ENCODE measurements at places on chromosomes 5 and 9.

DNA sequence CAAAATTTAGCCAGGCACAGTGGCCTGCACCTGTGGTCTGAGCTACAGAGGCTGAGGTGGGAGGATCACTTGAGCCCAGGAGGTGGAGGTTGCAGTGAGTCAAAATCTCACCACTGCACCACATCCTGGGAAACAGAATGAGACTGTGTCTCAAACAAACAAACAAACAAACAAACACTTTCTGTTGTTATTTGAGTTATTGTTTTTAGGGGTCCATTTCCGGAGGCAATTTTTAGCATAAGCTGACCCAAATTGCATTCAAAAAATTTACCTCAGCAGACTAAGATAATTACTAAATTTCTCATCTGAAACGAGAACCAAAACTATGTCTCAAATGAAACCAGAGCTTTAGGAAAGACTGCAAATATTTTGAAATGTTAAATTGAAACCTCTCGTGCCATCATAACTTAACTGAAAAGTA, 1485.1 kb downstream of the EFNA5 start:
- DNase-seq: no peak

DNA sequence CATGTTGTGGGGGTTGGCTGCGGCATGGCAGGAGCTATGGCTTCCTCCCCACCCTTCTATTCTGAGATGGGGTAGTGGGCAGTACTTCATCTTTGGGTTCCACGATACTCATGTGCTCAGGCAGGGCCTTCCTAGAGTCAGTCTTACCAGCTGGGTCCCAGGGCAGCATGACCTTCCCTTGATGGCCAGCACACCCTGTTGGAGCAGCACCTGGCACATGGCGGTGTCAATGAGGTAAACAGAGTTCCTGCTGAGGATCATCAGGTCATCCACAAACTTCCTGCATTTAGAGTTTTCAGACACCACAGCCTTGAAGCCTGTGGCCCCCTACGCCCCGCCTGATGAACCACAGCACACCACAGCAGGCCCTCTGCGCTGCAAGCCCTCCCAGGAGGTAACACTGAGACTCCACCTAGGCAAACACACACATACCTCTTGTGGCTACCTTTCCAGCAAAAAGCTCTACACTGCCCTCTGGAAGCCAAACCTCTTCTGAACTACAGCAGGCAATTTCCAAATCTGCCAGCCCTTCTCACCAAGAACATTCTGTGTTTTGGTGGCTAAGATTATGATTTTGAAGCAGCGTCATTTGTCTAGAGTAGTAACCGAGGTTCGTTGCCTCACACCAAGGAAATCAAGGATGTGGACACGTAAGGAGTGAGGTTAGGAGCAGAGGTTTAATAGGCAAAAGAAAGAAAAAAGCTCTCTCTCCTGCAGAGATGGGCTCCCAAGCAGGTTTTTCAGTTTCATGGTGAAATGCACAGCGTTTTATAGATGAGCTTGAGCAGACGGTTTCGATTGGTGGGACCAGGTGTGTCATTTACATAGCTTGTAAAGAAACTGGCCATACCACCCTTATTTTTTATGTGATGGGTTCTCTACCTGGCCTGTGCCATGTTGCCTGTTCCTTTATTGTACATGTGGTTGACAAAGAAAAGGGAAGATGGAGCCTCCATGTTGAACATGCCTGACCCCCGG, 20.3 kb upstream of the TMEM174 start:
- DNase-seq: no peak

DNA sequence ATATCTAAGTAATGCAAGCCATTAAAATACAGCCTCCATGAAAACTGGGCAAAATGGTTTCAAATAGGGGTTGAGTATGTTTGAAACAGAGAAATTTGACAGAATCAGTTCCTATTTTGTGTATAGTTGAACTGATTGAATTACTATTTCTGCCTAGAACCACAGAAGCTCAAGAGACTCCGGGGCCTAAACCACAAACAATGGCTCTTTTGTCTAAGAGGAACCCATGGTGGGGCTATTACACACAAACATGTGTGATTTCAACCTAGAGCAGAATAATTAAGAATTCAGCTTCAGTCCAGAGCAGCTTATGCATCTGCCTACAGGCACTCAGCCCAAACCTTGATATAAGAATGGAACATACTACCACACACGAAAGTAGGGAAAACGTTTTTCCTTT, 171.2 kb upstream of the MPDZ start:
- no peak for DNase-seq

GRCh38 chr9:135584371-135584770, 22.8 kb downstream of the PAEP start:
- no peak for DNase-seq

DNA sequence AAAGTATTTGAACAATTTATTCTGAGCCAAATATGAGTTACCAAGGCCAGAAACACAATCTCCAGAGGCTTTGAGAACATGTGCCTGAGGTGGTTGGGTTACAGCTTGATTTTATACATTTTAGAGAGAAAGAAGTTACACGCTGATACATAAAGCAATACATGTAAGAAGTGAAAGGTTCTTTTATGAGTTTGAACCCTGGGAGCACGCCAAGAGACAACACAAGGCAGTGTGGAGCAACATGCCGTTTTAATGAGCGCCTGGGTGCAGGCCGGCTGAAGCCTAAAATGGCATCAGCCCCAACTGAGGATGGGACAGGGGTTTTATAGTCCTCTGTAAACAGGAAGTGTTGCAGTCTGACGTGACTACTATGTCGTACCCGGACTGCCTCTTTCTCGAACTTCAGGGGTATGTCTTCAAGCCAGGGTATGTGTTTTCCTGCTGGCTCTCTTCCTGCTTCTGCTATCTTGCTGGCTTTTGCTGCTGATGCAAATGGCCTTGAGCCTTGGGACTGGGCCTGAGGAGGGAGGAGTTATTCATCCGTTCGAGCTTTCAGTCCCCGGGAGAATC, 193.7 kb downstream of the CYLC2 start:
- DNase-seq: no peak

DNA sequence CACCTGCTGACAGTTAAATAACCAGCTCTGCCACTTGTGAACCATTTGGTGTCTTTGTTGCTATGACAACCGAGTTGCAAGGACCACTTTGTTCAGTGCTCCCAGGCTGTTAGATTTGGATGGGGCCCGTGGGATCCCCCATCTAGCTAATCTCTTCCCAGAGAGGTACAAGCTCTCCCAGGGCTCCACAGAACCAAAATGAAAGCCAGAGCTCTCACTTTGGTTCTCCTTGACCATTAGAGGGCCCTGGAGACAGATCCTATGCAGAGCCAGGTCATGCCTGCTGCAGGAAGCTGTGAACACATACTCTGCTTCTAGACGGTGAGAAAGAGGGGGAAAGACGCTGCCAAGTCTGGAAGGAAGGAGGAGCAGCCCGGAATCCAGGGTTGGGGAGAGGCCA, 224.6 kb downstream of the GABBR2 start:
- DNase-seq: no peak

DNA sequence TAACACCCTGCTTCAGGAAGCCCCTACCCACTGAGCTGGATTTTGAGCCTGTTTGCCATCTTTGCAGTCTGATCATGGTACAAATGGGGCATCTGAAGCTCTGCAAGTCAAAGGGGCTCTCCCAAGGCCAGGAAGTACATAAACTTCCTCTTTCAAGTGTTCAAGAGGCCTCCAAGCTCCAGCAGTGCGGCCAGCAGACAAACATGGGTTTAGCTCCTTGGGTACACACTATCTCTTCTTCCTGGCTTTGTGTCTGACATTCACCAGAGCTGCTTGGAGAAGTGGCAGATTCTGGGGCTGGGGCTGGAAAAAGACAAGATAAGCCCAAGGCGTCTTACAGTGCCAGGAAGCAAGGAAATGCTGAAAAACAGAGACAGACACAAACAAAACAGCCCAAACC, 34.1 kb downstream of the LAMC3 start:
- DNase-seq: no peak

DNA sequence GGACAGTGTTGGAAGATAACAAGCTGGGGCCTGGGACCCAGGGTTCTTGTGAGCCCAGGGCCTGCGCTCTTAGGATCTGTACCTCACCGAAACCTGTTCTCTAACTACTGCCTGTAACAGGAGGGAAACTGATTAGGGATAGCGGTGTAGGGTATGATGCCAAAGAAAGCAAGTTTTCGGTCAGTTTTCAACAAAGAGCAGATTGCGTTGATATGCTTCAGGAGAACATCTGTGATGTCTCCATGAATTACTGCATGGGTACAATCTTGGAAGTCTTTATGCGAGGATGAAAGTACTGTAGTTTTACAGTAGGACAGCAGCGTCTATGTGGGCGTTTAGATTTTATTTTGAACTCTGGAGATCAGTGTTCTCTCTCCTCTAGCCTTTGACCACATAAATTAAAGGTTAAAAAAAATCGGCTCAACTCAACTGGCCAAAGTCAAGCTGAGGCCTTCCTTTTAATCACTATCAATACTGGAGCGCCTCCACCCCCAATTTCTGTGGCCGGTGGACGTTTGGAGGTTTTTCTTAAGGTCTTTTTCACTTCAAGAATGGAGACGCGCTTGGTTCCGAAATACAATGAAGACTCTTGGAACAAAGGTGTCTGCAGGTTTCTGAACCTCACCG, 3.0 kb downstream of the NFIL3 start:
- DNase-seq: no peak

GRCh38 chr5:61198606-61199005, 36.3 kb upstream of the SMIM15 start:
- no peak for DNase-seq

DNA sequence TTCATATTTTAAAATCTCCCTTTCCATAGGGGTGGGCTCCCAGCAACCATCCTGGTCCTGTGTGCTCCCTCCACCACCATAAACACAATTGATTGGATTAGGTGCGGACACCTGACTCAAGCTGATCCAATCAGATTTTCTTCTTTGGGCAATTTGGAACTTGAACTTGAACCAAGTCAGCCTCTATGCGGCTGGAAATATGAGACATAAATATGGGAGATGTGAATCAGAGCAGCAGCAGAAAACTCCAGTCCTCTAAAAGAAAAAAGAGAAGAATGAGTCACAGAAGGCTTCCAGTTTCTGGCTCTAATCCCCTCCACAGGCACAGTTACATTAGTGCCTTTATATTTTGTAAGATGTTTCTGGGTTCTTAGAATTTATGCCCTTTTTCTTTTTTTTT, 306.6 kb downstream of the MLLT3 start:
- no peak for DNase-seq

- no peak for DNase-seq
Measured at GRCh38 chr5:133253671-133254070, 201.9 kb downstream of the HSPA4 start.

GRCh38 chr9:134526584-134527477, 114.8 kb upstream of the COL5A1 start:
- no peak for DNase-seq

GRCh38 chr5:134410822-134411221, 859 bp downstream of the CDKN2AIPNL start:
- DNase-seq: no peak

DNA sequence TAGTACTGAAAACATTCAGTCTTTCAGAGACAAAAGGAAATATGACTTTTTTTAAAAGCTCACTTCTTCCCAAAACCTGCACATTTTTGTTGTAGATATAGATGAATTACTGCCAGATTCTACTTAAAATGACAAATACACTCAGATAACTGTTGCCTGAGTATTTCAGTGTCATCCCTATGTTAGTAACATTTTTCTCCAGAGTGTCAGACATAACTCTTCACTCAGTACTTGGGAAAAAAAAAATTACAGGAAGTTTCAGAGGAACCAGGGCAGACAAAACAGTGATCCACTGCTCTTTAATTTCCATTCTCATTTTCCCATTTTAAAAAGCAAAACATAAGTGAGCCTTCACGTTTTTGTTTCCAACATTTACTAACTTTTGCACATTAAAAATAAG, 79.3 kb upstream of the ITGA1 start:
- no peak for DNase-seq

DNA sequence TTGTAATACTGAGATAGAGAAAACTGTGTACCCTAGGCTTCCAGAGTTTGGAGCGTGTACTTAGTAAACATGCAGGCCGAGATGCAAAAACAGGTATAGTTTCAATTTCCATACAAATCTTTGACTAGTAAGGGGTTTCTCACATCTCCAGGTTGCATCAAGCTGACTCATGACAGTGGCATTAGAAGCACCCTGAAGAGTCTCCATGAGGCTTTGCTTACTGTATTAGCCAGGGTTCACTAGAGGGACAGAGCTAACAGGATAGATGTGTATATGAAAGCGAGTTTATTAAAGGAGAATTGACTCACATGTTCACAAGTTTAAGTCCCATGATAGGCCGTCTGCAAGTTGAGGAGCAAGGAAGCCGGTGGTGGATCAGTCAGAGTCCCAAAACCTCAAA, 275.3 kb upstream of the CDH6 start:
- DNase-seq: no peak

- DNase-seq: no peak
Measured at GRCh38 chr5:171627936-171628632, 157.5 kb upstream of the SMIM23 start.

DNA sequence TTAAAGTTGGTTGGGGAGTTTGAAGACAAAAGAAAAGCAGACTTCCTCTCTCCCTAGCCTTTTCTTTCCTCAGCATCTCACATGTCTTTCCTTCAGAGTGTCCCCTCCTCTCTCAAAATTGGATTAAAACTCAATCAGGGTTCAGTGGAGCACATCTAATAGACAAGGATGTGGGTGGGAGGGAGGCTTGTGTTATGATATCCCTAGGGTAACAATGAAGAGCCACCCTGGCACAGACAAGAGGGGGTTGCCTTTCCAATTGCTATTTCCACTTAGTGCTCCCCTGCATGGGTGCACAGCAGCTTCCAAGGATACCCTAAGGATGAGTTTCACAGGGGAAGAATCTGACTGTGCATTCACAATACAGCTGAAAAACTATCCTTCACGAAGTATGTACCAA, 585.2 kb upstream of the C9orf72 start:
- DNase-seq: no peak

DNA sequence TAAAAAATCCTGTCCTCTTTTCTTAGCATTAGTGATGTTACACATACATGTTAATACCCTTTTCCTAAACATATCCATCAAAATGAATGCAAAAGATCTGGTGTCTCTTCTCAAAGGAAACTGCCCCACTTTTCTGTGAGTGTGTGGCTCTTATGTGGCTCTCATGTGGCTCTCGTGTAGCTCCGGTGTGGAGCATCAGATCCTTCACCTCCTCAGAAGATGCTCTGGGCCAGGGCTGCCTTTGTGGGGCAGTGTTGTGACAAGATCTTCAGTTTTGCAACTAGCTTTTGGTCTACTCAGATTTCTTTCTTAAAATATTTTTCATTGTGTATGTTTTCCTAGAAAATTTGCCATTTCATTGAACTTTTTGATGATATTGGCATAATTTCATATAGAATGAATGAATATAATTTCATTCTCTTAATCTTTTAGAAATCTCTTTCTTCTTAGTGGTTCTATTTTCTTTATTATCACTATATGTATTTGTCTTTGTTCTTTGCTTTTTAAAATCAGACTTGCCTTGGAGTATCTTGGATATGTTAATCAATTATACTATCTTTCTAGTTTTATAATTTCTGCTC, 19.4 kb downstream of the GARNL3 start:
- no peak for DNase-seq

- no peak for DNase-seq
Measured at GRCh38 chr9:112754578-112754977, 4.0 kb downstream of the SNX30 start.

- no peak for DNase-seq
Measured at GRCh38 chr9:86315078-86315477, 32.7 kb upstream of the ISCA1 start.

- DNase-seq: no peak
Measured at GRCh38 chr9:120522032-120522431, 57.9 kb downstream of the CDK5RAP2 start.
